Fibroblast of skin of right biceps (primary cell): ENCODE measurements at places on chromosomes 4 and X.
A peak's percentile ranks its signal among the peaks of the same experiment; 100 is the strongest.

DNA sequence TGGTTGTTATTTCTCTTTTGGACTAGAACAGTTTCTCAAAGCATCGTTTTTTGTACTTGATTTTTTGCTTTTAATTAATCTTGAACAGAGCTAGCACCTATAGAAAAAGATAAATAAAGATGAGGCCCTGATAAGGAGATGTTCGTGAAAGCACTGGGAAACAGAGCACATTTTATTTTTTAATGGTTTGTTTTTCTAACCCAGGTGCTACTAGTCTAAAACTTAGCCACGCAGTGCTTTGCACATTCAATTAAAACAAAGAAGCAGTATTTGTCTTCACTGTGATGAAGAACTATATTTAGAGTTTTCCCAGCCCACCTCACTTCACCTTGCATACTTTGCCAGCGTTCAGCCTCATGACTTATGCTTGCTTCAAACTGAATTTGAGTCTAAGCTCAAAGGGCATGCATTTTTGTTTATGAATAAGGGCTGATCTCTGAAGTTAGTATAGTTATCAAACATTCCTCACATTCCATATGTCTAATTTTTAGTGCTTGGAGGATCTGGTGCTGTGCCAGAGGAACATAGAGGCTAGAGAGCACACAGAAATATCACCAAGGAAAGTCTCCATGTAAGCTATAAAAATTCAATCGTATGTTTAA, 76.7 kb downstream of the WWC2 start:
- peak; percentile 88 for DNase-seq

GRCh38 chr4:112736718-112737135, 99.8 kb downstream of the LARP7 start:
- no peak for DNase-seq

- peak; percentile 63 for DNase-seq
Measured at GRCh38 chr4:161555689-161556660, 607.8 kb downstream of the FSTL5 start.

DNA sequence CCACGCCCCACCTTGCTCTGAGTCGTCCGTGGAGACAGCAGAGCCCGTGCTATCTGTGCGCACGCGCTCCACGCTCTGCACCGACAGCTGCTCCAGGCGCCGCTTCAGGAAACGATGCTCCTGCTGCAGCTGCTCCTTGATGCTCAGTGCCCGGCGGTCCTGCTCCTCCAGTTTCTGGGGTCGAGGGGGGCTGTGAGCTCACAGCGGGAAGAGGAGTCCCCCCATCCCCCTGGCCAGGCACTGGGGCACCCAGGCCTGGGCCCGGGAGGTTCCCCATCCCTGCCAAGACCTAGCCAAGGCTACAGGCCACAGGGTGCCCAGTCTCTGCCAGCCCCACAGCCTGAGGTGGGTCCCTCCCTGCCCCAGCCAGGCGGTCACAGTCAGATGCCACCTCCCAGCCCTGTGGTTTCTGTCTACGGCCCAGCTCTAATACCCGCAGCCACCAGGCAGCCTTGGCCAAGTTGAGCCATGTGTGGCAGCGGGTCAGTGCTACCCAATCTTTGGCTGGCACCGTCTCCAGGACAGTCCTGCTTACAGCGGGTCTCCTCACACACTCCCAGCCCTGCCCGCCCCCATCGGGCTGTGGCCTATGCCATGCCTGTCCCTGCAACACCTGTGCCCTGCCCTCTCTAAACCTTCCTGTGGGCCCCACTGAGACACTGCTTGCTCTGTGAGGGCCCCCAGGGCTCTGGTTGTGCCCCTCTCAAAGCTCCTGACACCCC, 9.3 kb upstream of the HAUS3 start:
- DNase-seq, result no peak

DNA sequence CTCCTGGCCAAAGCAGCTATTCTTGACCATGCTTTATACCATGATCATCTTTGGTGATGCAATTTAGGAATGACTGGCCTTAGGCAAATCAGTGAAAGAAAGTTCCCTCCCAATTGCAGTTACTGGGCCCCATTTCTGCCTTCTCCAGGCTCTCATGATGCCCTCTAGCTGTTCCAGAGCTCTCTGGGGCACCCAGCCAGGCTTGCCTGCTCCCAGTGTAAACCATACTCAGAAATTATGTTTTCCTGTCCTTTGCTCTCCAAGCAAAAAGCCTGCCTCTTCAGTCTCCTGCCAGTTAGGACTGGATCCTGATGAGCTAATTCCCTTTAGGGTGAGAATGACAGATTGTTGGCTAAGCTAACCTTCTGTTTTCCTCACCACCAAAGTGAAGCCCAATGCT, 85.3 kb upstream of the RBPJ start:
- DNase-seq, result peak; percentile 40

DNA sequence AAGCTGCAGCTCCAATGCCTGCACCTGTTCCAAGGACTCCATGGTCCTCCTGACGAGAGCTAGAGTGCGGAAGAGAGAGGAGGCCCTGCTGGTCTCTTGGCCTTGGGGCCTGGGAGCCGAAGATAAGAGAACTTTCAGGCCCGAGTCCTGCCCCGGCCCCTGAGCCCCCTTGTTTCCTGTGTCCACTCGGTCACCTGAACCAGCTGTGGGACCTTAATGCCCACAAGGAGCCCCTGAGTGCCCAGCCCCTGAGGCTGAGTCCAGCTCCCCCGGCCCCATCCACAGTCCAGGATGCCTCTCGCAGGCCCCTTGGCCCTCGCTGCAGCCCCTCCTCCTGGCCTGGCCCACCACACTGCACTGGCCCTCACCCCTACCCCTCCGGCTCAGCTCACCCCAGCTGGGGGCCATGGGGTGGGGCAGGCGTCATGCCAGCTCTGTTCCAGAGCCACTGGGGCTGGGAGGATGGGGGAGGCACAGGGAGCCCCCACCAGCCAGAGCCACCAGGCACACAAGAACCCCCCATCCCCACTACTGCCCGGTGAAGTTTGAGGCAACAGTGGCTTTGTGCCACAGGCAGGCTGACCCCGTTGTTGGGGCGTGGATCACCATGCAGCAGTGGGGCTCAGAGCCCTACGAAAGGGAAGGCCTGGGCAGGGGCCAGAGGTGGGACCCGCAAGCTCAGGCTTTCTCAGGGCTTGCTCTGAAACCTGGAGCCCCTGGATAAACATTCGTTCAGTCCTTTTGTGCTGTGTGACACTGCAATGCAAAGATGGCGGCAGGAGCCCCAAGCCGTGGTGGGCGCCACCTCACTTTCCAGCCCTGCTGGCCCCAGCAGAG, 14.1 kb downstream of the NAT8L start:
- DNase-seq, result no peak

DNA sequence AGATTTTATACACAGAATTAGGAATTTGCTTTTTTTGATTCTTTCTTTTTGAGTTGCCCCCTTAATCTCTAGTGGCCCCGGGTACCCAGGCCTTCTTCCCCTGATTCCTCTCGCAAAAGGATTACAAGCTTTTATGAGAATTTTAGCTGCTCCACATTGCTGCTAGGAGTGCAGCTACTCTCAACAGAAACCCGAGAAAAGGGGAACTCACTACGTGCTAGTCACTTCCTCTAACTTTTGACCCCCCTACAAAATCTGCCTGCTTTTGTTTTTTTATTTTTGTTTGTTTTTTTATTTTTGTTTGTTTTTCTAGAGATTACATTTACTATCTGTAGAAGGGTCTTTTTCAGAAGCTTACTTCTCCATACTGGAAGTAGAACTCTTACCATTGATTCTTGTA, 64.1 kb downstream of the ZNF81 start:
- DNase-seq, result no peak

DNA sequence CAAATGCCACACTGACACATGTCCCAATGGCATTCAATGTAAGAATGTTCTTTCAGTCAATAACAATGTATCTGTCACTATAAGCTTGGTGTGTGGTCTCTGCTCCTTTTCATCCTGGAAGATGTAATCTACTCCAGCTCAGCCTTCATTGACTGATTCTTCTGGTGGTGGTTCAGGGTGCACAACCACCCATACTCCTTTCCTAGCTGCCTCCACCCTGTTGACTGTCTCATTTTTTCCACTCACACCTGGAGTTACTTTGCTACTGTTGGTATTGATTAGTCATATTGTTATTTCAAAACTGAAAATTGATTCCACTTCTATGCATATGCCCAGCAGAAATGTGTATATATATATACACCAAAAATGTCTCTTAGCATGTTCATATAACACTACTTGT, 140.5 kb downstream of the ASB9 start:
- DNase-seq, result no peak

GRCh38 chr4:39096847-39097246, 34.8 kb downstream of the KLHL5 start:
- DNase-seq, result no peak
